ENCODE measurements at places on chromosomes 12 and 14. TPM values are rescaled to one million over a fixed set of nuclear protein-coding genes. Genes with fewer than 3 reads are reported as not detected.

DNA sequence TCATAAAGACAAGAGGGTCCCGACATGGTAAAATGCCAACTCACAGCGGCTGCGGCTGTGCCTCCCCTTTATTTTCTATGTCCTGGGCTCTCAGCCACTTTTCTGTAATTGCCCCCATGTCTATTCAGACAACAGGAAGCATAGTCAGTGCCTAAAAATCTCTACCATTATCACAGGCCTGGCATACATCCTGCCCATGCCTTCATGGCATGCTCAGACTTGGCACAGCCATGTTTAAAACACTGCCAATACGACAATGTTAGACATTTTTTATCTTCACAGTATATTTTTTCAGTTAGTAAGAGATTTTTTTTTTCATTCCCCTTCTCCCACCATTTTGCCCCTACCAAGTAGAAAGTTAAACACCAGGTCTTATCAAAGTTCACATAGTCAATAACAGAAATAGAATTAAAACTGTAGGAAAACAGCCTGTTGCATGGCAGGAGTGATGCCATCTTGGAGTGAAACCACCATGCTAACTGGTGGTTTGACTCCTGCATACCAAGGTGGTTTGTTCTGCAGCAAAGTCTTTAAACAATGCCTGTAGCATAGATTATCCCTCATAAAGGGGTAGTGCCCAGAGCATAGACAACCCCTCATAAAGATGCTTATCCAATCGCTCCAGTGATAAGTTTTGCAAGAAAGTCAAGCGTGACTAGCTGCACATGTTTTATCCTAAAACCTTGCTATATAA, 18.9 kb upstream of the CERS5 start:
- no peak overlapping the region for H3K27ac ChIP-seq
- H3K27me3 ChIP-seq: no peaks in the 10 kb centered on the region
- H3K4me3 ChIP-seq: no peak overlapping the region
- no peaks in the 10 kb centered on the region for H3K4me1 ChIP-seq
- H3K36me3 ChIP-seq: peaks cover 16% of the 10 kb centered on the region
- DNase-seq: no peak

- no peaks in the 10 kb centered on the region for H3K36me3 ChIP-seq
- no peaks in the 10 kb centered on the region for H3K27me3 ChIP-seq
- no peaks in the 10 kb centered on the region for H3K4me1 ChIP-seq
- H3K4me3 ChIP-seq: no peak overlapping the region
- no peak overlapping the region for H3K27ac ChIP-seq
- DNase-seq: no peak
Observed at GRCh38 chr14:28584951-28585350, 181.6 kb upstream of the FOXG1 start.

- H3K36me3 ChIP-seq: no peaks in the 10 kb centered on the region
- no peak overlapping the region for H3K4me3 ChIP-seq
- H3K4me1 ChIP-seq: peaks cover 19% of the 10 kb centered on the region
- no peaks in the 10 kb centered on the region for H3K27me3 ChIP-seq
Observed at GRCh38 chr14:68124979-68125731, 305.6 kb downstream of the RAD51B start.

GRCh38 chr12:69067713-69068112, 134.7 kb upstream of the CPM start:
- H3K4me3 ChIP-seq: peak overlapping the region; percentile 30
- no peaks in the 10 kb centered on the region for H3K36me3 ChIP-seq
- no peaks in the 10 kb centered on the region for H3K27me3 ChIP-seq

The DBX2 gene
- not detected for total RNA-seq
